NCI-H2171 (cell line): ENCODE measurements at places on chromosomes 5 and 9.

- no peak for DNase-seq
Measured at GRCh38 chr5:11181940-11182339, 420.9 kb upstream of the DAP start.

DNA sequence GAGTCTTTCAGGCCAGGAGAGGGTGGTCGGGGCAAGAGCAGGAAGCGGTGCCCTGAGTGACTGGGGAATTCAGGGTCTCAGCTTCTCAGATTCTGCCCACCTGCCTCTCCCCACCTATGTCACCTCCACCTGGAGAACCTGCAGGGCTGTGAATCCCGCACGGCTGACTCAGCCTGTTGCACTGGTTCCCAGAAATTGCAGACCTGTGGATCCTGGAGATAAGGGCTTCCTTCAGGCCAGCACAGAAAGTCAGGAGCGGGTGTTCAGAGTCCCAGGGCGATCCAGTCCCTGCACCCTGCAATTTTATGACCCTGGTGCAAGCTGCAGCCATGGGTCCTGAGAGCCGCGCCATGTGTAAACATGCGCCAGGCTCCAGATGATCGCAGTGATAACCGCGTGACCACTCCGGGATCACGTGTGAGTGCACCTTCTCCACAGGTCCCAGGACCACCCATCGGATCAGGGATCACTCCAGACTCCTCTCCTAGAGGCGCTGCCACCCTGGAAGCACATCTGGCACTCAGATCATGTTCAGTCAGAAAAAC lies 17.8 kb downstream of the IRX4 start:
- DNase-seq, result peak; percentile 64

GRCh38 chr9:32954642-32955041 lies 46.8 kb downstream of the APTX start:
- no peak for DNase-seq

DNA sequence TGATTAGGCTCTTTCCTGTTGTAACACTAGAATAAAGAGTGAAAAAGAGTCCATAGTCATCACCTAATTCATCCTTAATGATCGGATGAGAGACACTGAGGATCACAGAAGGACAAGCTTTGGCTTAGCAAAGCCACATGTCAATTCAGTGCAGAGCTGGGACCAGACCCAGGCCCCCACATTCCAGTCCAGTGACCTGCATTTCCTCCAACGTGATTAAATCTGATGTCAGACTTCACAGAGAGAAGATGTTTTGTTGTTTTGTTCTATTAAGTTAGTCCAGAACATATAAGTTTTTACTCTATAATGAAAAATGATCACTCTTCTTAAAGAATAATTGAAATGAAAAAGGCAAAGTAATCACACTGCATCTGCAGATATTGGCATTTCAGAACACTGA lies 377.9 kb upstream of the PAPPA start:
- no peak for DNase-seq

DNA sequence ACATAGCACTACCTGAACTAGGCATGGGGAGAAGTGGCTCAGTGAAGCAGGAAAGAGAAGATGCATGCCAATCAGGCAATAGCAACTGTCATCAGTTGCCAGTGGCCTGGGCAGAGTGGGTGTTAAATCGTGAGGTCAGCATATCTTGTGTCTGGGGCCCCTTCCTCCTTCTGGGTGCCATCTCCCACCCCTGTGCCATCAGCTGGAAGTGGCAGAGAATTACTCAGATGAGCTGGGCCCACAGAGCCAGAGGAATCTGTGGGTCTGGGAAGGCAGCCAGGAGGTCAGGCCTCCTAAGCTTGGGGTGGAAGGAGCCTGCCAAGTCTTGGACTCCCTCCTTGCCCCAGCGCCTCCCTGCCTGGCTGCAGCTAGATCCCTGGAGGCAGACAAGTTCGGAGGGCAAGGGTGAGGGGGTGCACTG lies 66.5 kb downstream of the GALNT12 start:
- DNase-seq, result no peak
